PC-3 (cell line): ENCODE measurements at places on chromosomes 12 and 14.
A peak's percentile ranks its signal among the peaks of the same experiment; 100 is the strongest.

GRCh38 chr12:75289753-75290152 is 40.4 kb downstream of the CAPS2 start:
- peak; percentile 59 for DNase-seq

- no peak for DNase-seq
These were observed 25.8 kb downstream of the GALNT16 start for GRCh38 chr14:69285661-69286255.

DNA sequence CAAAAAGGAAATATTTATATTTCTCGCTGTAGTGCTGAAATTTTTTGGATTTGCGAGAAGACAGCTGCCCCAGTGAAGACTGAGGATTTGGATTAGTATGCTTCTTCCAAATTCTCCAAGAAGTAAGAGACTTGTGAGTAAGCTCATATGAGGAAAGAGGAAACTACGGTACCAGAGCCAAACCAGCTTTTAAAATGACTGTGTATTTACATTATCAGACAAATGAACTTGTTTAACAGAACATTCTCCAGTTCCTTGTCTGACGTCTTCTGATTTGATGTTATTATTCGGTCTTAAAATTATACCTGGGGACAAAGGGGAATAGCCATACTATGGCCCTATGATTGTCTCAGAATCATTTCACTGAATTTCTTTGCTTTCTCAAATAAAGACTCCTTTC is 8.0 kb downstream of the CLEC12B start:
- peak; percentile 42 for DNase-seq

DNA sequence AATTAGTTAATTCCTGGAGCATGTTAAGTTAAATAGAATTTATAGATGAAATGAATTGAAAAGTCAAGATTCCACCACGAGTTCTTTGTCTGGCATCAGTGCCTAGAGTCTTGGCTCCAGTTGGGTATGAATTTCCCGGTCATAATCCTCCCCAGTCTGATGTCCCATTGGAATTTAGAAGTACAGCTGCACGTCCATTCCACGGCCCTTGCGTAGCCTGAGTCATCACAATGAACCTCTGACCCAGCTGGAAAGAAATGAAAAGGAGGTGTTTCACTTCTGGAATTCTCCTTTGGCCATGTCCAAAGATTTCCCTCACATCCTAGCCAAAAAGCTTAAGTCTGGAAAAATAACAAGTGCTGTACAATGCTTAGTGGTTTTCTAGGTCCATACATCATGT is 122.7 kb downstream of the KICS2 start:
- peak; percentile 93 for DNase-seq

- peak; percentile 19 for DNase-seq
These were observed 103.1 kb downstream of the METTL25 start for GRCh38 chr12:82461393-82461792.

DNA sequence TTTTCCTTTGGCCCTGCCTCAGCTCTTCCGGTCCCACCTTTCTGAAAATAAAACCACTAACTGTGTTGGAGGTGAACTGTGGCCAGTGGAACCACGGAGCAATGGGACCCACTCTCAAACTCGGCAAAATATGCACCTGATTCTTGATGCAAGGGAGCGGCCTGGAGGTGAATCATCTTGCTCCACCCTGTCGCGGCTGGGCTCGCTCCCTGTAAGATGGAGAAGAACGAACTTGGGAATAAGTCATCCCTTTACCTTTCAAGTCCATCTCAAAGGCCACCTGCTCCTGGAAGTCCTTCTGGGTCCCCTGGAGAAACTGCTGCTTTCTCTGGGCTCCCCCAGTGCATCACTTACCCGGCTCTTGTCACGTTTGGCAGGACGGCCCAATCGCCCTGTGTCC is 309.9 kb downstream of the BCL11B start:
- no peak for DNase-seq

GRCh38 chr12:31999692-32000091 is 40.5 kb downstream of the RESF1 start:
- DNase-seq, result no peak

GRCh38 chr14:76984787-76985375 is 43.6 kb downstream of the IRF2BPL start:
- no peak for DNase-seq

DNA sequence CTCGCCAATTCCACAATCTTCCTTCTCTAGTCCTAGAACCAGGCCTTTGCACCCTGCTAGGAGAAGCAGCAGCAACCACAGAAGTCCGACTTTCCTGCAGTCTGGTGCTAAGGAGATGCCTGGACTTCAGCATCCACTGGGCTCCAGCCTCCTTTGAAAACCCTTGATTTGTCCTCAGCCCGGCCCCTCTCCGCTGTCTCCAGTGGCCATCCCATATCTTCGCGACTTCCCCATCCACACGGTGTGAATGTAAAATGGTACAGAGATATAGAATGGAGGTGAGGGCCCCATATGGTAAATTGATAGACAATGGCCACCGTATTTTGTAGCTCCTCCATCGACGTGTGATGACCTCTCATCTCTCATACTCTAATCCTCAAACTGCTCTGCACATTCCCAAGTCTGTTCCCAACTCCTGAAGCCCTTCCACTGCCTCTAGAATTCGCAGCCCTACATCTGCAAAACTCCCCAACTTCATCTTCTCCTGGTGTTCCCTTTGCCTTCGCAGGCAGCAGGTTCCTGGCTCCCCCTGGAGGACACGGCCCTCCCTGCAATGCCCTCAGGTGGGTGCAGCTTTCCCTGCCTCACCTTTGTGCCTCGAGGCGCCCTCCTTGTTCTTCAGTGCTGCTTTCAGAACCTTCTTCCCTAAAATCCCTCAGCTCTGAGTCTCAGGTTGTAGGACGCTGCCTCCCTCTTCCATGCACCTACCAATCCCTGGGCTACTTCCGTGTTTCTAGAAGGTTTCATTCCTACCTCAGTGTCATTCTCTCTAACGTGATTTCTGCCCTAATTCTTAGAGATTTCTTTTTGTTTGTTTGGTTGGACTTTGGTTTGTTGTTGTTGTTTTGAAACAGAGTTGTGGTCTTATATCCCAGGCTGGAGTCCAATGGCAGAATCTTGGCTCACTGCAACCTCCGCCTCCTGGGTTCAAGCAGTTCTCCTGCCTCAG is 36.7 kb downstream of the TMBIM6 start:
- peak; percentile 69 for DNase-seq

DNA sequence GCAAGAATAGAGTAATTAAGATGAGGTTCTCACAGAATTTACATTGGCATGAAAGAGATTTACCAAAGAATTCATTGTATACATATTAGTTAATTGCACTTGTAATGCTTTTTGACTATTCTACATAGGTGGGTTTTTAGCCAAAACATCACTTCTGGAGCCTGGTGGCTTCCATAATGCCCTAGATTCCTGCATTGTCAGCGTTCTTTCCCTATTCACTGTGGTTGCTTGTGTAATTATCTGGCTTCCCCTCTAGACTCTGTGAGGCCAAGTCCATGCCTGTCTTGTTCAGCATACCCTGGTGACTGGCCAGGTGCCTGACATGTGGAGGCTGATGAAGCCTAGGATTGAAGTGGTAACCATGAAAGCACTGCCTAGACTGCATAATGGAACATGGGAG is 41.2 kb downstream of the TDP1 start:
- DNase-seq, result no peak

GRCh38 chr12:101230547-101230946 is 20.5 kb upstream of the SLC5A8 start:
- DNase-seq, result peak; percentile 72

DNA sequence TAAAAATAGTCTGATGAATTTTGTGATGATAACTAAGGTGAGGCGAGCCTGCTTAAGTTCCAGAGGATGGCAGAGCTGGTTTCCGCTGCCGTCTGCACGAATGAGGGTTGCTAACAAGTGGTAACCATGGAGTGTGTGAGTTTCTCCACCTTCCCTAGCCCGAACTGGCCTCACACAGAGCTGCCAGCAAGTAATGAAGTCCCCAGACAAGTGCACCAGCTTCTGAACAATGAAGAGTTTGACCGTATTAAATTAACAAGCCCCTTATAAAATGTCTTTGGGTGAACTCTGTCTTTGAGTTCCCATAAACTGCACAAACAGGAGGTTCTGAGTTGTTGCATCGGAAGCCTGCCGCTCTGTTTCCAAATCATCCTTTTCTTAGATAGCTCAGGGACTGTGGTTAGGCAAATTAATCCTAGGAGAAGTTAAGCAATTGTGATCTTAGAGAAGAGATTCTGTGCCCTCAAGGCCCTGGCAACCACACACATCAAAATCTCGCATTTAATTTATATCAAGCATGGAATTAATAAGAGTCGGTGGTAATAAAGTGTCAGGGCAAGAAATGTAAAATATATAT is 274.1 kb upstream of the DAAM1 start:
- DNase-seq, result no peak

DNA sequence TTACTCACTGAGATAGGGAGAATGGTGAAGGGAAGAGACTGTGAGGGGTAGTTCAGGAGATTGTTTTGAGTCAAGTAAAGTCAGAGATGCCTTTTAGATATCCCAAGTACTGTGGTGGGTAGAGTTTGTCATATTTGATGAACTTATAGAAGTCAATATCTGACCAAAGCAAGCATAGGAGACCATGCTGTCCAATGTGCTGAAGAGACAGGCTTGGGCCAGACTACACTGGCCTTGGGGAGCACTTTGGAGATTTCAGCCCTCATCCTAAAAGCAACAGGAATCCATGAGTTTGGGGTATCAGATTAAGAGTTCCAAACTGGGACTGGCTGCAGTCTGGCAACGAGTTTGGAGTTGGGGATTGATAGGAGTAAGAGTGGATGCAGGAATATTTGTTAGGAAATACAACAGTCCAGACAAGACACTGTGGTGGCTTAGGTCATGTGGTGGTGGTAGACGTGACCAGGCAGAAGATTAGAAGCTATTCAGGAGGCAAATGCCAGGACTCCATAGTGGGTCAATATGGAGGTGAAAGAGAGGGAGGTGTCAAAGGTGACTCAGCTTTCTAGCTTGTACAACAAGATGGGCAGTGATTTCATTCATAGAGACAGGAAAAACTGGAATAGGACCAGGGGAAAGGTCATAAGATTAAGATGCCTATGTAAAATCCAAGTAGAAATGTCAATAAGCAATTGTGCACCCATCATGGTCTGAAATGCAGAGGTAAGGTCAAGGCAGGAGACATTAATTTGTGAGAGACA is 81.9 kb downstream of the FAR2 start:
- DNase-seq, result peak; percentile 79

DNA sequence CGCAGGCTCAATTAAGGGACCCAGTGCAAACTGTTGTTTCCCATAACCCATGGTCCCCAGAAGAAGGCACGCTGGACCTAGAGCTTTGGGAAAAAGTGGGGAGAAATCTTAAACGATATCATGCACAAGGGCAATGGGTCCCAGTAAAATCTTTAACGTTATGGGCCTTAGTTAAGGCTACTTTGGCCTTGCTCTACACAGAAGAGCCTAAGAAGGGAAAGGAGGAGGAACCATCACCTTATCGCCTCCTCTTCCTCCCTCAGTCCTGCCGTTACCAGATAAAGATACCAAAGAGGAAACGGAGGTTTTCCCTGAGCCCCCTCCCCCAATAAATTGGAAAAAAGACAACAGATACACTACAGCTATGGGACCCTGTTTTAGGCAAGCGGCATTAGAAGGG is 116.9 kb downstream of the PPHLN1 start:
- DNase-seq, result no peak

- DNase-seq, result peak; percentile 64
These were observed 68.8 kb upstream of the SLC8A3 start for GRCh38 chr14:70257526-70257925.

- no peak for DNase-seq
These were observed 36.6 kb downstream of the RASSF8 start for GRCh38 chr12:25994901-25995625.

DNA sequence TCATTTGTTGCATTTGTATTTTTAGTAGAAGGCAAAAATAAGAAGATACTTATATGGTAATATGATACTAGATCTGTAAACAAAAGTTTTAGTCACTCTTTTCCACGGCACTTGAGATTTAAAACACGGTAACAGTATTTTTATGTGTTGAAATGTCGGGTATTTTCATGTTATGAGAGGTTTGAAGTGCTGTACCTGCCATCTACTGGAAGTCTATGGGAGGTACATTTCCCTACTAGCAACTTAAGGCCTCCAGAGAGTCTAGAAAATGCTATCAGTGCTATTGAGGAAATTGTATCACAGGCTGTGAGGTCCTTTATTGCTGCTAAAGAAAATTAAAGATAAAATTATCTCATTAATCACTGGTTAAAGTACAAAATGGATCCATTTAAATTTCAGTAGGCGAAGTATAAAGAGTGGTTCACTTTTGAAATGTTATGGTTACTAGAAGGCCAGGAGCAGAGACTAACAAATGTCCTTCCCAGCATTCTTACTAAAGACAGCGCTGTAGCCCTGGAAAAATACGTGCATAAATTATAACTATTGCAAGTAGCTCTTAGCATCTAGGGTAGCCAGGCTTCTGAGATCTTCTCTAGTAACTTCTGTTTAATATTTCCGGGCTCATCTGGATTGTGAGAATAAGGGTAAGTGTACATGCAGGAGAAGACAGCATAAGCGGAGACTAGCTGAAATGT is 77.6 kb upstream of the PRKD1 start:
- DNase-seq, result peak; percentile 60

DNA sequence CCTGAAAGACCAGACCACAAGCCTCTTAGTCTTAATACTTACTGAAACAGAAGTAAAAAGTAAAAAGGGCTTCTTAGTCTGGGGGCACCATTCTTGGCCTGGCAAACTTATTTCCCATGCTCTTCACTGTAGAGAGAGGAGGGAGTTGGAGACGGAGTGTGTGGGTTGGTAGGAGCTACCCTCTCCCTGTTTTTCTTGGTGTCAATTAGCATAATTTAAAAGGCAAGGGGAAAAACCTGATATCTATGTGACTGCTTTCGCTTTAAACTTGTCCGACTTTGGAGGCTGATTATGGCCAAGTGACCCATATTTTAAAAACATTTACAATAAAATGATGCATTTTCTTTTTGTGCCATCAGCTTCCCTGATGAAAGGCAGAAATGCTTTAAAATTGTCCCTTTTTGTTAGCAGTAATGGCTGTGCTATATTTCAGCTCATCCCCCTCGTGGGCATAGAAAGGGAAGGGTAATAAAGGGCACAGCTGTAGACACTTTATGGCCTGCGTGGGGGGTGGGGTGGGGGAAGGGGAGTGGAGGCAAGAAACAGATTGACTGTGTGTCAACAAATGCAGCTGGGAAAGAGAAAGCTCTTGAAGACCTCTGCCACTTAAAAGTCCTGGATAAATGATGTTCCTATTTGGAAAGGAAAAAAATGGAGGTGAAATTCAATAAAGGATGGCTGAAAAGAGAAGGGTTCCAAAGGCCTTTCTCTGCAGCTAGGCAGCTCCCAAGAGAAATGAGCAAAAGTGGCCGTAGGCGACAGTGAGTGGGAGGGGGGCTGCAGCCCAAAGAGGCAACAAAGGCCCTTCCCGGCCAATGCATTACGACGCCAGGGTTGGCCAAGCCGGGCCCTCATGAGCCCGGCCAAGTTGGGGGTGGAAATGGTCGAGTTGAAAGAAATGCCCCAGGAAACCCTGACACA is 57.5 kb upstream of the TMEM263 start:
- no peak for DNase-seq
